Inflammatory macrophage (primary cell): ENCODE measurements at places on chromosomes 16 and 17.

DNA sequence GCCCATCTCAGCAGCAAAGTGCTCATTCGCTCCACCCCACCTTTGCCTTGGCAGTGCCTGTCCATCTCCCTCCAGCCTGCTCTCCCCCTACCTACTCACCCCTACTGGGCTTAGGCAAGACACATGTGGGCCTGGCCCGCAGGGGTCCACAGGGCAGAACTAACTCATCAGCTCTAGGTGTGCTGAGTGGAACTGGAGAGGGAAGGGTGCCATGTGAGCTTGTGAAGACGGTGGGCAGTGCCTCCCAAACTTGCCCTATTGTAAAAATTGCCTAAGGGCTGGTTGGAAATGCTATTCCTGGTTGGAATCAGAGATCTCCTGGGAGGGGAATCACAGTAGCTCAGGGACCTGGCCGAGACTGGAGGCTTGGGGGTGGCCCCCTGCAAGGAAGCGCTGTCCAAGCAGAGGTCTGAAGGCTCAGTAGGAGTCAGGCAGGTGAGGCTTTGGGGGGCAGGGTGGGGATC is 29.1 kb upstream of the TNS4 start:
- DNase-seq: no peak

GRCh38 chr17:77319211-77320043 is 178.7 kb downstream of the SEC14L1 start:
- DNase-seq: peak; percentile 84

GRCh38 chr16:78775161-78775561 is 675.7 kb downstream of the WWOX start:
- no peak for DNase-seq

DNA sequence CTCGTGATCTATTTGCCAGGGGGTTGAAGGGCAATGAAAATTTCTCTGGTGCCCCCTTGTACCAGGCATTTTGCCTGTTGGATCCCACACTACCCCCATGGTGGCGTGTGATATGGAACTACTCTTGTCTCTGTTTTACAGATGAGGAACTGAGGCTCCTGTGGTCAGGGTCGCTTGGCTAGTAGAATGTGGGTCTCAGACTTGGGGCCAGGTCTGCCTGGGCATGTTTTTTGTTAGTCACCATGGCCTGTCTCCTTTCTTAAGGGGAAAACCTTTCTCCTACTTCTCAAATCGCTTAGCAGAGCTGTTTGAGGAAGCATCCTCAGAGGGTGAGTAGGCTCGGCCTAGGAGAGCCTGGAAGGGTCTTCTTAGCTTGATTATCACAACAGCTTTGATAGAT is 51.2 kb downstream of the CLEC16A start:
- DNase-seq: peak; percentile 52

GRCh38 chr17:77141846-77142449 is 1.2 kb downstream of the SEC14L1 start:
- peak; percentile 21 for DNase-seq

DNA sequence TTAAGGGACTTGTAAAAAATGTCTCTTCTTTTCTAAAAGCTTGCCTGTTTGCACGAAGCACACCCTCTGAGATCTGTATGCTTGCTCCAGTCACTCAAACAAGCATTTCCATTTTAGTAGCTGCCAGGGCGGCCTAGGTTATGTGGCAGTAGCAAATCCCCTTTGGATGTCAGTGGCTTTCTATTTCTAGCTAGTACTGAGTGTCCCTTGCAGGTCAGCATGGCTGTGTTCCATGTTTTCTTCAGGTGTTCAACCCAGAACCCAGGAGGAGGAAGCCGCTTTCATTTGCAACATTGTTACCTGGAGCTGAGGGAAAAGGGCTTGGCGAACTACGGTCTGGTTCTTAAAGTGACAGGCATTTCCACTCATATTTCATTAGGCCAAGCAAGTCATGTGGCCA is 36.4 kb downstream of the FOXL1 start:
- no peak for DNase-seq

DNA sequence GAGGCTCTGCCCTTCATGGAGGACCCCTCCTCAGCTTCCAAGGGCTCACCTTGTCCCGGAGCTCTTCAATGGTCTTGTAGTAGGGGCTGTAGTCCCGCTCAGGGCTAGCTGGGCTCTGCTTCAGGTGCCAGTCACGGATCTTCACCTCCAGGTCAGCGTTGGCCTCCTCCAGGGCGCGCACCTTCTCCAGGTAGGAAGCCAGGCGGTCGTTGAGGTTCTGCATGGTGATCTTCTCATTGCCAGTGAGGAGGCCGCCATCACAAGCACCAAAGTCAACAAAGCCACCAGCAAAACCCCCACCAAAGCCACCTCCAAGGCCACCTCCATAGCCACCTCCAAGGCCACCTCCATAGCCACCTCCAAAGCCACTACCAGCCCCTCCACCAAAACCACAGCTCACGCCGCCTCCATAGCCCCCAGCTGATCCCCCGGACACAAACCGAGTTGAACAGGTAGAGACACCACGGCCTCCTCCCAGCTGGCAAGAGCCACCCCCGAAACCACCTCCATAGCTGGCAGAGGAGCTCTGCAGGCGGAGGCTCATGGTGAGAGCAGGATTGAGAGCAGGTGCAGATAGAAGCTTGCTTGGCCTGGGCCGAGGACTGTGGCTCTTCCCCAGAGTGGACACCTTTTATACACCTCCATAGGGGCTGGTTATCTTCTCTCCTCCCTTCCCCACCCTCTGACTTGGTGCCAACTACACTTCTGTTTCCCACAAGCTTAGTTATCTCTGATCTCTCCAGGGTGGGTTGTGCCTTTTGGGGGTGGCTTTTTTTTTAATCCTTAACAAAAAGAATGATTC is at the start of gene KRT13:
KRT13 (minus strand) TSS at position 606 of the 802 bp plus-strand sequence; CDS start at position 544, 62 bp downstream.
- DNase-seq: no peak

DNA sequence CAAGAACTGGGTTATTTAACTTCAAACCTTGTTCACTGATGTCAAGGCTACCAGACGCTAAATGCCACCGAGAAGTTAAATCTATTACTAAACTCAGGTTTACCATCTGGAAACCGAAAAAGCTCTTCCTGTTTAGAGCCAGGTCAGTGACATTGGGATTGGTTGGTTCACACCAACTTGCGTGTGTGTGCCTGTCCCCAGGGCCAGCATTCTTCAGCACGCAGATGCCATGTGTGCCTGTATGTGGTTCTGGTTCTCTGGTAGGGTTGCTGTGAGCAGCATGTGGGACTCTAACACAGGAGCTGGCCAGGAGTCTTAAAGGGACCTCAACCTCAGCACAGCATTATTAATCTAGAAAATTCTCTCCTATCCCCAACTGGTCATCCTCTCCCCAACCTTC is 18.1 kb upstream of the TBX2 start:
- no peak for DNase-seq

- DNase-seq: no peak
Observed at GRCh38 chr17:44396946-44397345, 7.5 kb upstream of the ITGA2B start.

- peak; percentile 24 for DNase-seq
Observed at GRCh38 chr17:68296217-68297191, 5.2 kb downstream of the ARSG start.
